Activated T-cell treated with anti-CD3 and anti-CD28 coated beads, Interleukin-2, amount 50 U/mL, for 72 hours (primary cell): ENCODE measurements at places on chromosomes 1 and 21.

DNA sequence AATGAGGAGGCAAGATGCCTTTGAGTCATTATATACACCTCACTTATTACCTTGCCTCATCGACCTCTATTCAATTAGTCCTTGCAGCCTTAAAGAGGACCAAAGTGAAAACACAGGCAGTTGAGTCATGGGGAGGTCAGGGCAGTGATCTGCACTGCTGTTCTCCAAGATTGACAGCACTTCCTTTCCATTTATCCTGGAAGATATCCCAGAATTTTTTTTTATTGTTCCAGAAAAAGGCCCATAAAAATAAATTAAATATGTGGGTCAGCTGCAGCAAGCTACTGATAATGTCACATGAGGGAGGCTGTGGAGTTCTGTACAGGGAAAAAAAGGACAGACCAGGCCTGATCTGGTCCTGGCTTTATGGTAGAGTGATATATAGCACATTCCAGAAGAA lies 33.2 kb upstream of the CDC42BPA start:
- no peak for DNase-seq

DNA sequence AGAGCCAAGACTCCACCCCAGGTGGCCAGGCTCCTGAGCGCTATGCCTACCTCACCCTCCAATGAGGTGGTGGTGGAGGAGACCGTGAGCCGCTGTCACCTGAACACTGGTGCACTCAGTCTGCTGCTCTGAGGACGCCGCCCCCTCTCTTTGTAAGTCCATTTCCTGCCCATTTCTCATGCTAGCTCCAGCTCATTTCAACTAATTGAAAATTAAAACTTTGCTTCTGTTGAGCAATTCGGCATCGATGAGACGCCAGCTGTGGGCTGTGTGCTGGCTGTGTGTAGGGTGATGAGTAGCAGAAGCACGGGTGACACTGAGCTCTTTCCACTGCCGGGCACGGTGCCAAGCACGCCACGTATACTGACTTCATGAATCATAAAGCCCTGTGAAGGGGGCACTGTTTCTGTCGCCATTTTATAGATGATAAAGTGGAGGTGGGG lies 11.2 kb downstream of the TNFRSF1B start:
- DNase-seq: peak; percentile 94

GRCh38 chr1:180229483-180230415 lies at the start of gene LHX4:
Gene LHX4, plus strand, starts transcription at chr1:180230264. Its CDS starts 266 bp downstream, at chr1:180230530.
- DNase-seq: no peak

GRCh38 chr1:14610761-14611160 lies 12.3 kb downstream of the KAZN start:
- DNase-seq: no peak

GRCh38 chr1:53585565-53585964 lies 126.4 kb downstream of the DMRTB1 start:
- DNase-seq: no peak

DNA sequence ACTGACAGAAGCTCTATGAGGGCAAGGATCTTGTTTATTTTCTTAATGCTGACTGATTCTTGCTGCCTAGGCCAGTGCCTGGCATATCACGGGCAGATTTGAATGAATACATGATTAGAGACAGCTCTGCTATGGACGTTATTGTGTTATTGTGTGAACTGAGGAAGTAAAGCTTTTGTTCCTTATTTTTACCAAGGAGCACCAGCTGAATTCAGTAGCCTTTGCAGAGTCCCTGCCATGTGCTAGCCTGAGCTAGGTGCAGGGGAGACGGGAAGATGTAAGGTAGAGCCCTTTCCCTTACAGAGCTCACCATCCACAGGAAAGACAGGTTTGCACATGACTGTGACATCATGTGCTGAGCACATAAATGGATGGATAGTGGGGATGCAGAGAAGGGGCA lies 36.0 kb upstream of the SCMH1 start:
- no peak for DNase-seq

DNA sequence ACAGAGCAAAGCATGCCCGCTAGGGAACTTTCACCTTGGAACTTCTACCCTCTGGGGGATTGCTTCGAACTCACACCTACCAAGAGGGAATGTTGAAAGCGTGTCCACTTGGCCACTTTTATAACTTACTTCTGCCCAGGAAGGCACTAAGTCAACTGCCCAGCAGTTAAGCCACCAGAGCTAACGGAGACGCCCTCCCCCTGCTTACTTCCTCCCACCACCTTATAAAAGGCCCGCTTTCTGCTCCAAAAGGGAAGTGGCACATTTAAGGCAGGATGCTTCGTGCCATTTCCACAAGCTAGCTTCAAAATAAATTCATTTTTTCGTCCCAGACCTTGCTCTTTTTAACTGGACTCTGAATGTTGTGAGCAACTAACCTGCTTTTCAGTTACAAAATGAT lies 3.2 kb upstream of the AK2 start:
- DNase-seq: no peak

DNA sequence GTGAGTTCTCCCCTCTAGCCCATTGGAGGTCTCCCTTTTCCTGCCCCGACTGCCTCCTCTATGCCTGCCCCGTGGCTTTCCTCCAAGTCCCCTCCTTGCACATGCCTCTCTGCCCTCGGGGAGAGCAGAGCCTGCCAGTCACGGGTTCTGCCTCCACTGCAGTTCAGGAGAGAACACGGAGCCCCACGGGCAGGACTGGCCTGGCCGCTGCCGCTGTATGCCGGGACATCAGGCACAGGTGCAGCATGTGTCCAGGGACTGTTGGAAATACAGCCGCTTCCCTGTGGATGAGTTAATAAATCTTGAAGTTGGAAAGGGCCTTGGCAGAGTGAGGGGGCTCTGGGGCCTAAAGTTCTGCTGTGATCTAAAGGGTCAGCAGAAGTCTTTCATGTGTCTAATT lies 676.6 kb downstream of the MATN1 start:
- DNase-seq: no peak

- no peak for DNase-seq
Observed at GRCh38 chr1:34129630-34130029, 35.4 kb downstream of the CSMD2 start.

GRCh38 chr1:176628775-176629174 lies 165.8 kb downstream of the PAPPA2 start:
- no peak for DNase-seq

- DNase-seq: no peak
Observed at GRCh38 chr1:229015806-229016205, 255.1 kb upstream of the RAB4A start.

DNA sequence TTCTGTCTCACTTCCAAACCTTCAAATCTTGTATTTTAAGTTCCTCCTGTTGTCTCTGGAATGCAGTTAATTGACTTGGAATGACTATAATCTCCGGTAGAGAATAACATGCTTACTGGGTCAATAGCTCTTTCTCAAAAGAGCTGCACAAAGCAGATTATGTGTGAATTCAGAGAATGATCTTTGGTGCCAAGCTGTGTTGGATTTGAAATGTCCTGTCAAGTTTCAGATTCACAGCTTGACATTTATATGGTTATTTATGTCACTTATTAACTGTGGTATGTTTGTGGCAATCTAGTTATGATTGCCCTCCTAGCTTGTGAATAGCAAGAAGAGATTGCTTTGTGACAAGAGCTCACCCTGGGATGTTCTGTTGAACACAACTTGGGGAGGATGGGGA lies 128.3 kb upstream of the KCNE2 start:
- no peak for DNase-seq

DNA sequence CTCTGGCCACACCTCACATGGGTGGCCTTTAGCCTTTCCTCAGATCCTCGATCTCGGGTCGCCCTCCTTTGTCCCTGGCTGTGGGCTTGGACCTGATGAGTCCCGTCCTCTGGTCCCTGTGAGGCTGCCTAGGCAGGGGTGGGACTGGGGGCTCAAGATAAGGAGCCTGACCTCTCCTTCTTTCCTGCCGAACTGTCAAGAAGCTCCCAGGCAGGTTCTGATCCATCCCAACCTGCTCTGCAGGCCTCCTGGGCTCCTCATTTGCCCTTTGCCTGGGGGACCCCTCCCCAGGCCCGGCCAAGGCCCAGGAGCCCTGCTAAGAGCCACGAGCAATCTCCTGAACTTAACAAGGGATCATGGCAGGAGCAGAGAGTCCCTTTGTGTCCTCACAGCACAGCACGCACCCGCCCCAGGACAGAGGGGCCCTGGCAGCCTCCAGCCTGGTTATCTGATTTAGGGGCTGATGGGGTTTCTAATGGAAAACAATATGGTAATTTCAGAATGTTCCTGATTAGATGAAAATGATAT lies 82.4 kb upstream of the POU3F1 start:
- no peak for DNase-seq

- no peak for DNase-seq
Observed at GRCh38 chr1:243323491-243323890, 67.7 kb downstream of the SDCCAG8 start.

- peak; percentile 68 for DNase-seq
Observed at GRCh38 chr1:230306169-230306568, 120.0 kb downstream of the PGBD5 start.

GRCh38 chr1:176101951-176102642 lies 105.0 kb downstream of the COP1 start:
- DNase-seq: no peak

- DNase-seq: no peak
Observed at GRCh38 chr1:62508187-62508758, 71.4 kb downstream of the USP1 start.

DNA sequence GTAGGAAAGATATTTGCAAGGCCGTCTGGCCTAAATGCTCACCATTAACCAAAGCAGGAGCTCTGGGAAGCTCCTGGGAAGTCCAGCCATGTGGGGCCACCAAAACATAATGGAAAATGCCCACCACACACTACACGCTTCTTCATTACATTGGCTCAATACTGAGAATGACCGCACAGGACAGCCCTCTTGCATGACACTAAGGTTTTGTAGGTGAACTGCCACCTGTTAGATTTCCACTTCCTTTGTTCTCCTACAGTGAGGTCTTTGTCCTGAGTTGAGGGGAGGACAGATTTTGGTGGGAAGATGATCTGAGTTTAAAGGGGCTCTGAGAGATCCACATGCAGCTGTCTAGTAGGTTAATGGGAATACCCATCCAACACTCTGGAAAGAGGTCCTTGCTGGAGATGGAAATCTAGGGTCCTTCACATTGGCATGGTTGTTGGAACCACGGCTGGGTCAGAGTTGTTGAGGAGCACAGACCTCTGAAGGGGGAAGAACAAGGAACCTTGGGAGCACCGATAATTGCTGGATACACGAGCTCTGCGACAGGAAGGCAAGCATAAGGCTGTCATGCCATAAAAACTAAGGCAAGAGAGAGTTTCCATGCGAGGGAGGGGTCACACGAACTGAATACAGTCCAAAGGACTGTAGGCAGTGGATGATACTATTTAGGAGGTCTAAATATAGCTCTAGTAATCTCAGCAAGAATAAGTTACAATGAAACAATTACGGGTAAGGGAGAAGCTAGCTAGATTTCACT lies 105.5 kb upstream of the IRF2BP2 start:
- no peak for DNase-seq

DNA sequence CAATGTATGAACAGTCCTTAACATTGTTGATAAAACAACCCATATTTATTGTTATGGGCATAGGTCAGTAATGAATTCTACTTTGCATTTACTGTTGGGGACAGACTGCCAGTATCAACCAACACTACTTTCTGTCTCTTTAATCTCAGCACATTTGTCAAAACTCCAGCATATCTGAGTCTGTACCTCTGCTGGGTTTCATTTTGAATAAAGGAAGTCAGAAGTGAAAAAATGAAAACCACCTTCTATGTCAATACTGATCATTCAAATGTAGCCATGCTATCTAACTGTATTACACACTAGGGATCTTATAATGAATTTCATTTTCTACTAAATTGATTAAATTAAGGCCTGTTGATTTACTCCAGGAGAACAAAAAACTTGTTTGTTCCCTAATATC lies 24.2 kb upstream of the CXADR start:
- DNase-seq: no peak

GRCh38 chr1:12345350-12346217 lies 115.8 kb downstream of the VPS13D start:
- DNase-seq: peak; percentile 12

DNA sequence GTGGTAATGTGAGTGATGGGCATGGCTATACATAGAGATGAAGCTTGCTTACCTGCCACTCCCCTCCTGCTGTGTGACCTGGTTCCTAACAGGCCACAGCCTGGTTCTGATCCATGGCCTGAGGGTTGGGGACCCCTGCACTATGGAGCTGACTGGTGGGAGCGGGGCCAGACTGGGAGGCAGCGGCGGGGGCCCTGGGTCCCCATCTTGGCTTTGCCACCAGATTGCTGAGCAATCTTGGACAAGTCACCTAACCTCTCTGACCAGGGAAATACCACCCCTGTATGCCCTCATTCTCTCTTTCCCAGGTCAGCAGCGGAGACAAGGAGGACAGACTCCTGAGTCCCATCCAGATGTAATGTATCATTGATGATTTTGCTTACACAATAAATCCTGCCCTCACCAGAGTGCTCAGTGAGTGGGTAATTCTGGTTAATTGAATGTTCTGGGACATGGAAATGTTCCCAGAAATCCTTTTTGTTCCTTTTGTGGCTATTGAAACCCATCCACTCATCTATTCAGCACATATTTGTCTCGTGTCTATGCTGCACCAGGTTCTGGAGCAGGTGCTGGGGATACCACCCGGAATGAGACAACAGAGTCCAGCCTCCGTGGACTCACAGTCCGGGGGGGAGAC lies 4.1 kb upstream of the ARHGEF10L start:
- DNase-seq: no peak

DNA sequence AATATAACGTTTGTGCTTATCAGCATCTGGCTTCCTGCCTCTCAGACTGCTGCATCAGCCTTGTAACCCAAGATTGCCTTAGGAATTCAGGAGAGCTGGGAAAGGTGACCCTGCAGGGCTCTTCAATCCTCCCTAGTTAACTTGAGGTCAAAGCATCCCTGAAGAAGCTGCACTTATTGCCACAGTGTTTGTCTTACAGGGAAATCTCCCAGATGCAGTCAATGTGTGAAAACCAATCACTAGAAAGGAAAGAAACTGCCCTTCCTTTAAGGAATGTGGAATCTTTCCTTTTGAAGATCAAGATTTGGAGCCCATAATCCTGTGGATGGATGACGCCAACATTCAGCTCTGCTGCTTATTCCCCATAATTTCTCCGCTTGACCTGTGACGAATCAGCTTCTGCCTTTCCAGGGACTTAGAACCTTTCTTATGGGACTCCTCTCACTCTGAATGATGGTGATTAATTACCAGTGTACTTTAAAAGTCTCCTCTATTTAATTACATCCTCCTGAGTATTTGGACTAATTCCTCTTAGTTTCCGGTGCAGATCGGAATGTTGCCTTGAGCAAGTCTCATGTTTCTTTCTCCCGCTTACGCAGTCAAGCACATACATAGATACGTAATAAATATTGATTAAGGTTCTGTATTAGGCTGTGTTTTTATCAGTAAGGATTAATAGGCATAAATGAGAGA lies 14.4 kb downstream of the ADAMTS5 start:
- no peak for DNase-seq
